CMK (cell line): ENCODE measurements at places on chromosomes 5 and 9.

GRCh38 chr5:179814090-179814489, 6.6 kb upstream of the SQSTM1 start:
- no peak for DNase-seq

DNA sequence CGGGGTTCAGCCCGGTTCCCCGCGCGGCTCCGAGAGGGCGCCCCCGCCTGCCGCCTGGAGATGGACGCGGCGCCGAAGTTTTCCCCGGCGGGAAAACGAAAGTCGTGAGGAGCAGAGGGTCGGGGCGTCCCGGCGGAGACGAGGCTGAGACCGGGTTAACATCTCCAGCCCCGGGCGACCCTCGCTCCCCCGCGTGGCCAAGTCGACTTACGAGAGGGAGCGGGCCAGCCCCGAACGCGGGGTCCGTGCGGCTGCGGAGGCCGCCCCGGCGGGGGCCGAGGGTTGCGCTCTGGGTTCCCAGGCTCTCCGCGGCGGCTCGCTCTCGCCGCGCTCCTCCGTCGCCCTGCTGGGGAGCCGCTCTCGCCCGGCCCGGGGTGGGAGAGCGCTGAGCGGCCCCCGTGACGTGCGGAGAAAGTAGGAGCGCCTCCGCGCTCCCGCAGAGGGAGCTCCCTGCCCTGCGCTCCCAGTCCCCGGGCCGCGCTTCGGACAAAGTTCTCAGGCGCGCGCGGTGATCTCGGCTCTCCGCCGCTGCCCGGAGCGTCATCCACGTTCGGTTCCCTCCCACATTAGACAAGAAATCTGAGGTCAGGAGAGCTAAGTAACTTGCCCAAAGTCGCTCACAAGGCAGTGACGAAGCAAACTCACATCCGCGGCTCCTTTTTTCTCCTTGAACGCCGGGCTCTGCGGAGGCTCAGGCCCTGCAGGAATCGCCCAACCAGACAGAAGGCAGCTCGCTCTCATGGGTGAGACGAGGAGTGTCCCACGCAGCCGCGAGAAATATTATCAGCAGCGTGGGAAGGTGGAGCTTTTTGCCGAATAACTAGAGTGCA, 1.2 kb upstream of the GCNT4 start:
- no peak for DNase-seq

DNA sequence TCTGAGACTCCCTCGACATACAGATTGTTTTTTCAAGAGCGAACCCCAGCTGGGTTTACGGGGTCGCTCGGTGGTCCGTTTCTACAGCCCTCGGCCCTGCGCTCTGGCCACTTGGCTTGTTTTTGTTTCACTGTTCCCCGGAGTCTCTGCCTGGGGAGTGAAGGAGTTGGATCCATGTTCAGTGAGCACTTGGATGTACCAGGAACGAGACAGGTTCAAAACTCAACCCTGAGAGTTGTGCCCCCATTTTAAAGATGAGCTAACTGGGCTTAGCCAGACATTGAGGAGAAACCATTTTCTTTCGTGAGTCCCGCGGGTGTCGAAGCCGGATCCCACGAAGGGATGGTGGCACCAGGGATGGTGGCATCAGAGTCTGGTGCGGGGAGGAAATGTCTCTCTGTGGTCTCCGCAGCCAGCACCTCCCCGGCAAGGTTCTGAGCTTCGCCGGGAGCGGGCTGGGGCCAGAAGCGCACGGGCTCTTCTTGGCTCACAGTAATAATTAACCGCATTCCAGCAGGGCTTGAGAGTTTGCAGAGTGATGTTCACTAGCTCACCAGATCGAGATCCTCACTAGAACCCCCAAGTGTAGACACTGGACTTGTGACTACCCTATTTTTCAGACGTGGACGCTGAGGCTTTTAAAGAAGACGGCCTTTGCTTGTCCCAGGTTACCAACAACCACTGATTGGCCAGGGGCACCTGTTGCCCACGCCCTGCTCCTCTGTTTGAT, 1.0 kb downstream of the MSX2 start:
- no peak for DNase-seq

- no peak for DNase-seq
Measured at GRCh38 chr9:127116957-127117356, 5.5 kb downstream of the ANGPTL2 start.

- no peak for DNase-seq
Measured at GRCh38 chr5:86374611-86375010, 243.1 kb upstream of the COX7C start.

GRCh38 chr5:138282920-138283742, 8.7 kb upstream of the GFRA3 start:
- DNase-seq = peak; percentile 61

- no peak for DNase-seq
Measured at GRCh38 chr9:92522983-92523970, 12.5 kb downstream of the ECM2 start.

- DNase-seq = no peak
Measured at GRCh38 chr9:76687861-76688391, 76.3 kb upstream of the PCA3 start.

DNA sequence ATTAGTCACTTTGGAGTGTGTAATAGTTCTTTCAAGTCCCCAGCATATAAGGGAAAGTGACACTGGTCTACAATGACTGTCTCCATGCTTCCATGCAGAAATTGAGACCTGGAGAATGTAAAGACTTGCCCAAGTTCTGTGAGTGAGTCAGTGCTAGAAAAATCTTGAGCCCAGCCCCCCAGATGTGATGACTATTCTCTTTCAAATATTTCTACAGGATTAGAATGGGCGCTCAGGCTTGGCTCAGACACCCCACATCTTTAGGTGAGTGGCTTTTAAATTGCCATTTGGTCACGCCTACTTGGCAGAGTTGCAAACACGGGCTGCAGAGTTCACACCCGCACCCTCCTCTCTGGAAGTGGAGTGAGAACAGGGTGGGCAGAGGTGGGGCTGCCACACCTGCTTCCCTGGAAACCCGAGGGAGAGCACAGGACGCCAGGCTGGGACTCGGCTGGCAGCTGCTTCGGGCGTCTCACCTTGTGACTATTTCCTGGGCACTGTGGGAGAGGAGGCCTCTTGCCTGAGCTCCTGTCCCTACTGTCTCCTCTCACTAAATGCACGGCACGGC, 37.6 kb downstream of the ROPN1L start:
- no peak for DNase-seq

GRCh38 chr9:88310310-88310980, 77.8 kb upstream of the SPIN1 start:
- no peak for DNase-seq

DNA sequence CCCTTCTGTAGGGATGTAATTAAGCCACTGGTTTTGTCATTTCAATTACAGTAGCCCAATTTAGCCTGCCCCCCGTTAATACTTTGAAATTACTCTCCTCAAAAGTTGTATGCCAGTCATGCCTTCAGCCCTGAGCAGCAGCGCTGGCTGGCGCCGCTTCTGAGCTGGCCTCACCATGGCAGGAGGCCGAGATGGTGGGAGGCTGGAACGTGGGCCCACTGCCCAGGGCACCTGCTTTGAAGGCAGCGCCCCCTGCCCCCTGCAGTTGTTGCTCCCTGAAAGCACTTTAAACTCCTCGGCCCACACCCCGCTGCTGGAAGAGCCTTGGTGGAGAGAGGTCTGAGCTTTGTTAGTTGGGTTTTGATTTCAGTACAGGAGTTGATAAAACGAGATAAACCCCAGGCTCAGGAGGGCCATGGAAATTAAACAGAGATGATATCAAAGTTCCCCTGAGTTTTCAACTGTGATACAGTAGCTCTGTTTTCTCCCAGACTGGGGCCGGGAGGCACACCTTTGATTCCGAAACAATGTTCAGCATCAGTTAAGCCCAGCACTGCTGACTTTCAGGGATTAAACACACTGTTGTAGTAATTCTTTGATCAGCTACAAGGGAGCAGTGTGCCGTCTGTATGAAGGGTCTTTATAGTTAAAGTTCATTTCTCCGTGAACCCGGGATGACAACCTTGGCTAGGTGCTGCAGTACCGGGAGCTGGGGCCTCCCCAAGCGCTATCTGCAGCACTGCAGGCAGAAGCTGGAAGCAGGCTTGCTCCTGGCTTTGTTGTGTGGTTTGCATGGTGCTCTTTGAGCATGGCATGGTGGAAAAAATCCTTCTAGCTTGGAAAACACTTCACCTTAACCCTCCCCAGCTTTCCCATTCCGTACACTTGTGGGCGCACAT, 9.5 kb downstream of the MVB12B start:
- DNase-seq = no peak

- DNase-seq = no peak
Measured at GRCh38 chr9:34037626-34038025, 11.1 kb downstream of the UBAP2 start.

DNA sequence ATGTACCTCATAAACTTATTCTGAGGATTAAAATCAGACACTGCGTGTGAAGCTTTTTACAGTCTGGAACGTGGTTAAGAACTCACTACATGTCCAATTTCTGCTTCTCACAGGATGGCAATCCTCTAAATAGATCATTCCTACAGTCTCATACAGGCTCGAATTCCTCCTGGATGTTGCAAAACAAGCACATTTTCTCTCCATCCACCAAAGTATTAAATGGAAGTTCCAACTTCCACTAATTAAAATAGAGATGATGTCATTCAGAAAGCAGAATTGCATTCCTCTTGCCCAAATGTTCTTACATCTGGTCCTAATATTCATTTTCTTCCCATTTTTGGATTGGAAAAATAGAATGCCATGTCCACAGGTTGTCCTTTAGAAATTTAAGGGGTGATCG, 145.5 kb upstream of the PCA3 start:
- DNase-seq = no peak

- no peak for DNase-seq
Measured at GRCh38 chr9:89753472-89754055, 148.8 kb downstream of the GADD45G start.

- DNase-seq = peak; percentile 89
Measured at GRCh38 chr5:1799602-1800471, at the start of gene MRPL36. TSS of gene MRPL36 (minus strand) at chr5:1799837. CDS start at chr5:1798935, 902 bp downstream.

GRCh38 chr5:112535356-112535755, 116.3 kb upstream of the EPB41L4A start:
- no peak for DNase-seq

DNA sequence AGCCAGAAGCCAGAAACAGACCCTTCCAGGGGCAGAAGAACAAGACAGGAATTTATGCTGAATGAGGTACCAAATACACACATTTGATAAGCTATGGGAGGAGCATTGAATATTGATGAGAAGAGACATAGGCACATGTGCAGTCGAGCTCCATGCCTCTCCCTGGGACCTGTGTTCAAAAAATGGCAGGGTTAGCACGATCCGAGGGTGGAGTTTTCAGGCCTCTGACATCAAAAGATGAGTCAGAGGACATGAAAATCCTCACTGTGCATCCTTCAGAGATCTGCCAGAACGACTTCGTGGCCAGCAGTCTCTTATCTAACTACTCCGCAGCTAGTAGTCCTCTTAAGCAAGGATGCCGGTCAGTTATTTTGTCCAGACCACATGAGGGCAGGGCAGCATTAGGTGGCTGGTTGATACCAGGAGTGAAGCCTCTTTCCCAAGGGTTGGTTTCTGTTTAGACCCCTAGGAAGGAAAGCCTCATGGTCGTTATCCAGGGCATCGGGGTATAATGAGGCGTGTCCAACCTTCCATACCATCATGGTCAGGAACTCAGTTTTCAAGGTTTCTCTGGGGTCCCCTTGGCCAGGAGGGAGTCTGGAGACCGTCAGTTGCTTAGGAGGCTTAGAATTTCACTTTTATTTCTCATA, 11.6 kb upstream of the CMBL start:
- DNase-seq = no peak

DNA sequence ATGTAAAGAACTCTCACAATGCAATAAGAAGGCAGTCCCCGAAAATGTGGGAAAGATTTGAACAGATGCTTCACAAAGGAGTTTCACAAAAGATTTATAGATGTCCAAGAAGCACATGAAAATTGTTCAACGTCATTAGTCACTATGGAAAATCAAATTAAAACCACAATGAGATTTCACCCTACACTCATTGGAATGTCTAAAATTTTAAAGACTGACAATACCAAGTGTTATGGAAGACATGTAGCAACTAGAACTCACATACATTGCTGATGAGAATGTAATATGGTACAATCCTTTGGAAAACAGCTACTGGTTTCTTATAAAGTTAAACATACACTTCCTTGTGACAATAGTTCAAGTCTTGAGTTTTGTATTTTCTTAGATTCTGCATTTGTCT, 11.0 kb upstream of the RECK start:
- DNase-seq = no peak

- no peak for DNase-seq
Measured at GRCh38 chr5:15116996-15117395, 245.4 kb upstream of the ANKH start.

DNA sequence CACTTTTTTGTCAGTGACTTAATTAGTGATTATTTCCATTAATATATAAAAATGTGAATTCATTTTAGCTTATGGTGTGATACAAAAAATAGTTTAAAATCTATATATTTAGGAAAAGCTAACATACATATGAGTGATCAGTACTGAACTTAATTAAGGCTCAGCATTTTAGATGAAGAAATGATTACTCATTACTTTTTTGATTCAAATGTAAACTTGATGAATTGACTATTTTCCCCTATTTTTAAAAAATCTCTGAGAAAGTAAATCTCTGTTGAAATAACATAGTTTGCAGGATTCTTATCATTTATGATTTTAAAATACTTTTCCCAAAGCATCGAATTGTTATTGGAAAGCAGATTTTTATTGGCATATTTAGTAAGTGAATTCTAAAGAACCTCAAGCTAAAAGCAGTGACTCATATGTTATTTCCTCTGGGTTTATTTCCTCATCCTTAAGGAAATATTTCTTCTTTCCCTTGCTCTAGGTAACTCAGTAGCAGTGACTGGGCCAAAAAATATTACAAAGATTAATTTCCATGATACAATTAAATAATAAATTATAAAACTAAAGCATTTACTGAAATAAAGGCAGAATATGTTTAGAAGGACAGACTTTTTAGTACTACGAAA, 290.6 kb downstream of the FER start:
- DNase-seq = no peak

- no peak for DNase-seq
Measured at GRCh38 chr5:179783128-179783527, 10.7 kb upstream of the LTC4S start.

GRCh38 chr5:80998590-80998979, 38.4 kb downstream of the RASGRF2 start:
- no peak for DNase-seq

GRCh38 chr5:129541648-129542251, 81.7 kb downstream of the ADAMTS19 start:
- DNase-seq = peak; percentile 3

GRCh38 chr5:122985006-122985700, 51.4 kb downstream of the PPIC start:
- no peak for DNase-seq

DNA sequence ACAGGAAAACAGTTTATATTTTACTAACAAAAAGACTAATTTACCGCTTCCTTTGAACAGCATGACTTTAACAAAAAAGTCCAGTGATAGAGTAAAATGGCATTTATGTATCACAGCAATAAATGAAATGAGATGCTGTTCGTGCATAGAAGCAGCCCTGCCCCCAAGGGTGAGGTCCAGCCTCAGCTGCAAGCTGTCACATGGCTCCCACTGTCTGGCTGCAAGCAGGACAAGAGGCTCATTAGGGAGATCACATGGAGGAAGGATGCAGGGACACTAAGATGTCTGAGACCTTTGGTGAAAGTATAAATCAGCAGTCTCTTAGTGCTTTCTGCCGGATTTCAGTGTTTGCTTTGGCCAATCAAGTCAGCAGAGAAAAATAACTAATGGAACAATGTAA, 23.0 kb downstream of the GDNF start:
- DNase-seq = no peak
